ENCODE measurements at places on chromosomes 7 and 10.

DNA sequence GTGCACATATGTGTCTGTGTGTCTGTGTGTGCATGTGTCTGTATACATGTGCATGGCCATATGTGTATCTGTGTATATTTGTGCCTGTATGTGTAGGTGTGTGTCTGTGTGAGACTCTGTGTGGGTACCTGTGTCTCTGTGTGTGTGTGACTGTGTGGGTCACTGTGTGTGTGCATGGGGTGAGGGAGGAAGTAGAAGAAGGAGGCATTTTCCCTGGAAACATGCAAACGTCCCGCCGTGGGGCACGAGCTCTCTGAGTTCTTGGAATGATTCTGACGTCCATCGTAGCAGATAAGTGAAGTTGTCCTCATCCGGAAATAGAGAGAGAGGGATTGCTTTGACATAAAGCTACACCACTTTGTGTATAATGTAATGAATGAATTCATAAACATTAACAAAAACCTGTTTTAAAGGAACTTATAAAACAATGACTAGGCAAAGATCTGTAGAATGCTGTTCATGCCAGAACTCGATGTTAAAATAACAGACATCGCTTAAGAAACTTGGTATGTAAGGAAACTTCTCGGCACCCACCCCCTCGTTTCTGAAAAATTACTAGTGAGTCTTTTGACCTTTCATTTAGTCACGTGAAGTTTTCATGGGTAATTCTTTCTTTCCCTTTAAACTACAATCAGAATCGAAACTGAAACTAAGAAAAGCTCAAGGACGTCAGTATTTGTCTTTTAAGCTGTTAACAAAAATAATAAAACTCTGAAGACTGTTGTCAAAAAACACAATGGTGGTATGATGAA, 43.6 kb upstream of the KLF6 start:
- peak; percentile 92 for DNase-seq

GRCh38 chr10:132362151-132362611, 30.2 kb downstream of the LRRC27 start:
- DNase-seq, result no peak

DNA sequence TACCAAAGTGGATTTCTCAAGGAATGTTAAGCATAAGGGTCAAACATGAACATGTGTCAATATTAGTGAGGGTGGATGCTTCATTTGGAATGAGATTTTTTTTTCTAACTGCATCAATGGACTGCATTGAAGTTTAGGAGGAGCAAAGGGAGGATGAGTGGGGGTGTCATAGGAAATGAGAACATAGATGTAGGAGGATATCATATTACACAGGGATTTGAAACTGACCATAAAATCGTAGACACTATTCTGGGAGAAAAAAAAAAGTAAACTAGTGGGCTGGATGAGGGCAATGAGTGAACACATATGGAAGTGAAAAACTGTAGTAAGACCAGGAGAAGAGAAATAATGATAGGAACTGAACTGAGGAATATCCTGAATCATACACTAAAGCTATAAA, 109.4 kb downstream of the SEMA3A start:
- DNase-seq, result peak; percentile 44

DNA sequence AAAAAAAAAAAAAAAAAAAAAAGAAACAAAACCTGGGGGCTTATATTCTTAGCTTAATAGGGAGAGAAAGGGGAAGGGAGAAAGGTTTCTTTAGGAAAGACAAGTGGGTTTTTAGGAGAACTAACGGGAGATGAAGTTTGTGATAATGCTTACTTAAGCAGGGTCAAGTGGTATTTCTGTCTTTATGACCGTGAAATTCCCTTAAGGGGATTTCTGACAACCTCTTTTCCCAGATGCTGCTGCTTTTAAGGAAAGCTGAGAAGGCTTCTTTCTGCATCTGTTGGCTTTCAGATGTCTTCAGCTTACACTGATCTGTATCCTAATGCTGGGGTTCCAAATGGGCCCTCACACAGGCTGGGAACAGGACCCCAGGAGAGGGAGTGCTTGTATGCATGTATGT, 42.6 kb downstream of the ADAMTS14 start:
- no peak for DNase-seq

DNA sequence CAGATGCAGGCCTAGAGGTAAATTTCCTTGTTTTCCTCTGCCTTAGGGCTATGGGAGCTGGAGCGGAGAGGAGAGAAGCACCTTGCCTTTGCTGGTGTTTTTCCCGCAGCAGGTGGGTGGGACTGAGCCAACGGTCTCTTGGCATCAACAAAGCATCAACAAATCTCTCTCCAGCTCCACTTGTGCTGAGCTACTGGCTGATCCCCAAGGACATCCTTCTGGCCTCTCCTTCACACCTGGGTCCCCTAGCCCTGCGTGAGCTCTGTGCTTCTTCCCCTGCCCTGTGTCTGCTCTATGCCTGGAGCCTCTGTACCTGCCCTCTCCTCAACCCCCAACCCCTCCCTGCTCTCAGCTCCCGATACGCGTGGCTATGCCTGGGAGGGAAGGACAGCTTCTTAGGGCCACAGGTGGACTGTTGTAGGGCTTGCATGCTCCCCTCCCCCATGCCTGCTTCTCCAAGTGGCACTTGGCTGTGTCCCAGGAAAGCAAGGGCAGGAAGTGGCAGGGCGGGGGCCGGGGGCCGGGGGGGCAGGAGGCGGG, 3.2 kb upstream of the CLDN4 start:
- peak; percentile 53 for DNase-seq

- DNase-seq, result no peak
Observed at GRCh38 chr10:93413252-93413689, 68.9 kb downstream of the MYOF start.

GRCh38 chr10:44564790-44565189, 179.9 kb upstream of the CXCL12 start:
- no peak for DNase-seq

DNA sequence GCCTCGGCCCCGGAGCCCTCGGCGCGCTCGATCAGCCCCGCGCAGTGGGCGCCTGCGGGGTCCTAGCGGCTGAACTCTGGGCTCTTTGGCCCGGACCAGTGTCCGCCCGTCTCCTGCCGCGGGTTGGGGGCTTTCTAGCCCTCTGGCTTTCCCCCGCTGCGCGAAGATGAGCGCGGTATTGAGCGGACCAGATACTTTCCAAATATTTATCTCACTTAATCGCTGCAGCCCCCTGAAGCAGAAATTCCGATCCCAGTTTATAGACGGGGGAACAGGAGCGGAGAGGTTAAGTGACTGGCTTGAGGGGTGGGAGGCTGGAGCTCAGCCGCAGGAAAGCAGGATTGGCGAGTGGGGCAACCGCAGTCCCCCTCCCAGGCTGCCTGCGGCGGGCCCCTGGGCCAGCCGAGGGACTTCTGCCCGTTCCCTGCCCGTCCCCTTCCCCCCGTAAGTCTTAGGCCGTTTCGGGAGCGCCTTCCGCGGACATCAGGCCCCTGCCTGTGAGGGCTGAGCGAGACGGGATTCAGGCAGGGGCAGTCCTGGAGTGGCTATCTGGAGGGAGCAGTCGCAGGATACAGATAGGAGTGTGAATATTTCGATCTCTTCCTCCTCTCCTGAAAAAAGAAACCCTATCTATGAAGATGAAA, 565 bp downstream of the STRIP2 start:
- DNase-seq, result peak; percentile 37

DNA sequence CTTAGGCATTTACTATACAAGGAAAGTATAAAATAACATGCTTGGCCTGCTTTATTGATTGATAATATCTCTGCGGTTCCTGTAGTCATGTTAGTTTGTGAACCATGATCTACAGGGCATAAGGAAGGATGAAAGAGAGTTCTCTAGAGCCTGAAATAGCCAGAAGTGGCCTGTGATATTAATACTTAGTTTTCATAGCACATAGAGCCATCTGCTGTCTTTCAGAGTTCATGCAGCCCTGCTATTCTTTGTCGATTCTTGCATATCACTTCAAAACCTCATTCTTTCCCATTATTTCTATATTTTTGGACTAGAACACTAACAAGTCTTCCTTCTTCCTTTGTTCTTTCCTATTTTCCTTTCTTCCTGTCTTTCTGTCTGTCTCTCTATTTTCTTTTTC, 26.4 kb upstream of the PRKG1 start:
- peak; percentile 16 for DNase-seq

DNA sequence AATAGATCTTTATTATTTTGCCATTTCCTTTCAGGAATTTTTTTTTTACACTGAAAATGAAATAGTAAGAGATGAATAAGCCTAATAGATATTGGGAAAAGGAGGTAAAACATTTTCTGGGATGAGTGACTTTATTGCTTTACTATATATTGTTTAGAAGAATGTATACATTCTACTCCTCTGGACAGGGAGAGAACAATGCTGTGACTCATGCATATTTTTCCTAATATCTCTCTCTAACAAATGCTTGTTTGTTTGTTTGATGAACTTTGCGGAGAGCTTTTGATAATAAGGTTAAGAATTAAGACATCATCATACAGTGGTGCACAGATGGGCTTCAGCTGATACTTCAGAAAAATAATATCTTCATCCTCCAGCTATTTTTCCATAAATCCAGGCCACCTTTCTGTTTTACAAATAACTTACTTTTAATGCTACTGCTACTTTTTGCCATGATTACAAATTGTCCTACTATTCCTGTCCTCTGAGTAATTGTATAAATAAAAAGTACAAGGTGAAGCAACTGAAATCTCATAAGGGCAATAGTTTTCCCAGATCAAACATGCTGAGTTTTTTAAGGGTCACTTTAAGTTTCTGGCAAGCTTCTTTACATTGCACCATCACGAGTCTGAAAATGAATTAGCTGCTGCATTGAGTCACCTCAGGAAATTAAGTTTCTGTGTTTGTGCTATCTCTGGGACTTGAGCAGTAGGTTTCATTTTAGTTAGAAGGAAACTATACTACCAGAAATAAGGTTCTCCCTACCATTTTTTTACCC, 207.3 kb upstream of the POT1 start:
- DNase-seq, result no peak

DNA sequence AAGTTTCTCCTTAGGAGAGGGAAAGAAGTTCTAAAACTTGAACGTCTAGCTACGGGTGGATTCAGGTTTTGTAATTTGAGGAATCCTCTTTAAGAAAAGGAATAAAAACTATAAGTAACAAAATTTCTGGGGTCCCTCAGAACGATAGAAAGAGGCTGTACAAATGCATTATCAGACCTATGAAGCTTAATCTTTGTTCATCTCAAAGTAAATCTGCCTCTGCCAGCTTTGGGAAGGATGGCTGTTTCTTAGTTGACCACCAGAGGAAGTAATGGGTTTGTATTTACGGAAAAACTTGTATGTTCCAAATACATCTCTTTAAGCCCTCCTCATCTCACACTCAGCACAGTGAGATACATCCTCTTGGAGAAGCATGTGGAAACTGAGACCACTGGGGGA, 864 bp downstream of the PSTK start:
- DNase-seq, result peak; percentile 77

DNA sequence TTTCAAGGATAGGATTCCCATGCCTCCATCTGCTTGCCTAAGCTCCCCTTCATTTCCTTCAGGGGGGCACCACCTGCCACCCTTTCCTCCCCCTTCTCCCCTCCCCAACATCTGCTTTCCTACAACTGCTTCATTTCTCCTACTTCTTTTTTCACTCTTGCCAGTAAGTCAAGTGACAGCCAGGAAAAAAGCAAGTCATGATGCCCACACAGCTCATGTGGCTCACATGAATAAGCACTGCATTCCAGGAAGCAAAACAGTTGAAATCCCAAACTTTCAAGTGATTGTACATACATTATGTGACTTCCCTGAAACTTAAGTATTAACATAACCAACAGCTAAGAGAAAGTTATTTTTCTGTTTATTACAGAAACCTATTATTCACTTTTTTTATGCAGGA, 78.6 kb downstream of the TNS3 start:
- peak; percentile 41 for DNase-seq

DNA sequence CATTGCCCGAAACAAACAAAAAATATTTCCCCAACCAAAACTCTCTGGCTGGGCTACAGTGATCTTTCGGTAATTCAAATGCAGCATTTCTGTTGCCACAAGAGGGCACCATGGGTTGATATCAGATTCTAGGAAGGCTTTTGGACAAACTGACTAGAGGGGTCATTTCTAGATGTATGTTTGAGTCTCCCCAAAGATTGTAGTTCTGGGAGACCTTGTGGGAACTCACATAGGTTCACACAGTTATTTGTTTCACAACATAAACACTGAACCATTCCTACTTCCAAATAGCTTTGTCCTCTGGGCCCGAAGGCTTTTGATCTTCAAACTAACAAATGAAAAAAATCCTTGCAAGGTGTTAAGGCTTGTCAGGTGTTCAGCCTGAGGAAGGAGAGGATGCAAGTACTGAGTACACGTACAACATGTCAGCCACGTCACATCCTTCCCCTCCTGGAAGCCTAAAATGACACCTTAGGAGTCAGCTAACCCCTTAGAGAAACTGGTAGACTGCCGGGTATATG, 37.0 kb upstream of the IL15RA start:
- DNase-seq, result peak; percentile 91

DNA sequence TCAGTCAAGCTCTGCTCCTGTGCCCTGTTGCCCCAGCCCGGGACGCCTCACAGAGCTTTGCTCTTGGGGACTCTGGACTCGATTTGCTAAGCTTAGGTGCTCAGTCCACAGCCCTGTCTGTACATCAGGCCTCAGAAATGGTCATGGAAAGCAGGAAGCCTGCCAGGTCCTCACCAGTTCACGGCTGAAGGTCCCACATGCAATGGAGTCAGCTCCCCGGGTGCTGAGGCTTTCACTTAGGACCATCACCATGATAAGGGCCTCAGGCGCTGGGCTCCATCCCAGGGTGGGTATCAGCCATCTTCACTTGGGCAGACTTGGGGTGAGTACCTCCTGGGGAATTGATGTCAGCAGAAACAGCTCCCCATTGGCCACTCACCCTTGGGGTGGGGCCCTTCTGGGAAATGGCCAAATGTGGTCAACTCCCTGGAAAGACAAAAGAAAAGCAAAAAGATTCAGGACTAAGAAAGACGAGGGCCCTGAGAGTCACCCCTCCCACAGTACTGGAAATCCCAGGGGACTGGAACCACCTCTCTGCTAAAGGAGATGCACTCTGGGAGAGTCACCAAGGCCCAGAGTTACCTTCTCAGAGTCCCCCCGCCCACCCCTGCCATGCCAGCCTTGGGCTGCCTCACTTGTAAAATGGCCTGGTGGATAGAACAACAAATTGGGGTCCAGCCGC, 37.6 kb downstream of the FAM53B start:
- DNase-seq, result no peak

DNA sequence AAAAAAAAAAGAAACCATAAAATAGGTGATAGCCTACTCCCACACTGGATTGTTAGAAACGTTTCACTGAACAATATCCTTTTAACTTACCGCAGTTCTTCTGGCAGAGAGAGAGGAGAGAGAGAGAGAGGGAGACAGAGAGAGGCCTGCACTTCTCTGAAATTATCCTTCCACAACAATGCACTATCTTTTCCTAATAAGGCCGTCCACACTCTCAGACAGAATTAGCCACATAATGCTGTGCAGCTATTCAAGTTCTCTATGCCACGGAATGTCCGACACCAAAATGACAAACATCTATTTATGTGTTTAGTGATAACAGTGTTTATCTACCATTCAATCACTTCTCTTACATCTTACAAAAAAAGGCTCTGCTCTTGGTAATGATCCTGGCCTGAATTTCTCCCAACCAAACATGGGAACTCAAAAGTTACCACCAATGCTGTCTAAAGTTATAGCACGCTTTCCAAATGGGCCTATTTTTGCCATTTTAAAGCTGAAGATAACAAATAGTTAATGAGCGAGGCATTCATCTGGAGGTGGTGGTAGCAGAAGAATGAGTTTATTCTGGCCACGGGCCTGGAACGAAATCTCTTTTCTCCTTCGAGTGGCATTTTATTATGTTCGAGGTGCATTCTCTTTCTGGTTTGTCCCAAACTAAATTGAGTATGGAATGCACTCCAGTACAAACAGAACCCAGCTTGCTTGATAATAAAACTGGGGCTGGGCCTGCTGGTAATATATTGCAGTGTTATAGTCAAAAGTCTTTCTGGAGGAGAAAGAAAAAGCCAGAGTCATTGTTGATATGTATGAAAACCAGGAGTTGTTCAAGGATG, 160.2 kb upstream of the SVIL start:
- no peak for DNase-seq
